ENCODE measurements at places on chromosomes 2 and 18.
A peak's percentile ranks its signal among the peaks of the same experiment; 100 is the strongest.

DNA sequence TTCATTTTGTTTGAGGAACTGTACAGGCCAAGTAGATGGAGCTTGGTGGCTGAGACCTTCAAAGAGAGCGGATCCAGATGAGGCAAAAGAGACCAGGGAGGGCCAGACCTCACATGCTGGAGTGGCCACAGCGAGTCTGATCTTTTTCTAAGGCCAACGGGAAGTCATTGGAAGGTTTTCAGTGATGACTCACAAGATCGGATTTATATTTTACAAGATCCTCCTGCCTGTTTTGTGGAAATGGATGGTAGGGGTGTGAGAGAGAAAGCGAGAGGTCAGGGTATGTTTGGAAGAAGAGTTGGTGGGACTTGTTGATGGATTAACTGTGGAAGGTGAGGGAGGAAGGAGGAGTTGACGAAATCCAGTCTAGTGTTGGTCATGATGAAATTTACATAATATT lies 44.6 kb upstream of the TUBA3D start:
- no peak for DNase-seq

- DNase-seq = peak; percentile 49
These were observed 54.9 kb upstream of the MAP2 start for GRCh38 chr2:209368914-209369313.

DNA sequence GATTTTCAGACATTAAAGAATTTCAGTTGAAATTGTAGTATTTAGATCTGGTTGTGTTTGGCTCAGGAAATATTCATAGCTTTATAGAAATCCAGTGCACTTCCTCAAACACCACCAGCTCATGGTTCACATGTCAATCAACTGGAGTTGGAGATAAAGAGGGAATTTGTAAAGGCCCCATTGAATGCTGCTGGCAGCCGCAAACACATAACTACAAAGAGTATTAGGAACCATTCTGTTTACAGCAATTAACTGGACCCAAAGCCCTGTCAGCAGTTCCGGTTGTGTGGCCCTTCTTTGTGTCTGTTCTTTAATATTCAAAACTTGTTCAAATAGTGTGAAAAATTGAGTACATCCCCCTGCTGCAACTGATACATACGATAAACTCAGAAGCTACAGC lies 107.4 kb upstream of the LRRTM4 start:
- DNase-seq = peak; percentile 6

DNA sequence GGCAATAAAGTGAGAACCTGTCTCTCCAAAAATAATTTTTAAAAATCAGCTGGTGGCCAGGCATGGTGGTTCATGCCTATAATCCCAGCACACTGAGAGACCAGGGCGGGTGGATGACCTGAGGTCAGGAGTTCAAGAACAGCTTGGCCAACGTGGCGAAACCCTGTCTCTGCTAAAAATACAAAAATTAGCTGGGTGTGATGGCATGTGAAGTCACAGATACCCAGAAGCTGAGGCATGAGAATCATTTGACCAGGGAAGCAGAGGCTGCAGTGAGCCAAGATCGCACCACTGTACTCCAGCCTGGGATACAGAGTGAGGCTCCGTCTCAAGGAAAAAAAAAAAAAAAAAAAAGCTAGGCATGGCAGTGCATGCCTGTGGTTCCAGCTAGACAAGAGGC lies 7.4 kb upstream of the GPR75 start:
- no peak for DNase-seq

DNA sequence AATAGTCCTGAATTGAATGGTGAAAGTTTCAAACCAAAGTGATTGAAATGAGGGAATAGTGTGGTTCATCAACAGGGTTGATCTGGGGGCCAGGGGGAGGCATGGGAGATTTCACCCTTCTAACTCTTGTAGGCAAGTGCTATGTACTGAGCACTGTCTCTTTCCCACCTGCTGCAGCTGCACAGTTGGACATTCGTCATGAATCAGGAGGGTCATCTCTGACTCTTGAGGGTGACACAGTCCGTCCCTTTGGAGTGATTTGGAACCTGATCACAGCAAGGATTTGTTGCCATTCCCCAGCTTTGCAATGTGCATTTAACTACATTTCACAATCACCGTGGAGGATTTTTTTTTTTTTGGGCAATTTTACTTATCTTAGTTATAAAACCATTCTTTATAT lies 224.6 kb downstream of the PHLPP1 start:
- DNase-seq = peak; percentile 60

- DNase-seq = peak; percentile 24
These were observed 331.1 kb upstream of the SLC14A2 start for GRCh38 chr18:45284174-45284573.

DNA sequence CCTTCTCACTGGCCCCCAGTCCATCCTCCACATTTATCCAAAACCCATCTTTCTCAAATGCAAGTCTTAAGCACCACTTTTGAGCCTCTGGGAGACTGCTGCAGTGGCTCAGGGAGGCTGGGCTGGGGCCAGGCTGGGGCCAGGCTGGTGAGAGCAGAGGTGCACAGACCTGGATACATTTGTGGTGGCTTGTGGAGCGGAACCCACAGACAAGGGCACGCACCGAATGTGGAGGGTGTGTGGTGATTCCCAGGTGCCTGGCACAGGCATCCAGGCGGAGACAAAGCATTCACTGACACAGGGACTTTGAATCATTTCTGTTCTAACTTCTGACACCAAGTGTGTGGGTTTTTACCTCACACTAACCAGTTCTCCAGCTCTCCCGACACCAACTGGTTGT lies 42.2 kb upstream of the MGAT4A start:
- DNase-seq = no peak

GRCh38 chr2:46976556-46977279 lies 61.1 kb upstream of the MCFD2 start:
- DNase-seq = no peak

DNA sequence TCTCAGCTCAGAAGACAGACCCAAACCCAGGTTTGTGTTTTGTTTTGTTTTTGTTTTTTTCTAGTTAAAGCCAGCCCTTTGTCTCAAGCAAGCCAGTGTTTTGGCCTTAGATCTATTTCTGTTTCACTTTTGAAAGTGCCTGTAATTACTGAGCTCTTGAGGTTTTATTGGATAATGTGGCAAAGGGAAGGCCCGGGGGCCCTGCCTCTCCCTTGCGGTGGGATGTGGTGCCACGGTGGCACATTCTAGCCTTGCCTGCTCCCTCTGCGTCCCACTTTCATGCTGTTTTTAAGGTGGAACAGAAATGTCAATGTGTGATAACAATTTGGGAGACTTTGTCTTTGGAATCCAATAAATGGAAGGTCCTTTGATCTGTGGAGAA lies 2.5 kb downstream of the HPCAL1 start:
- DNase-seq = peak; percentile 83

GRCh38 chr18:62324181-62324828 lies 805 bp upstream of the TNFRSF11A start:
- peak; percentile 86 for DNase-seq

DNA sequence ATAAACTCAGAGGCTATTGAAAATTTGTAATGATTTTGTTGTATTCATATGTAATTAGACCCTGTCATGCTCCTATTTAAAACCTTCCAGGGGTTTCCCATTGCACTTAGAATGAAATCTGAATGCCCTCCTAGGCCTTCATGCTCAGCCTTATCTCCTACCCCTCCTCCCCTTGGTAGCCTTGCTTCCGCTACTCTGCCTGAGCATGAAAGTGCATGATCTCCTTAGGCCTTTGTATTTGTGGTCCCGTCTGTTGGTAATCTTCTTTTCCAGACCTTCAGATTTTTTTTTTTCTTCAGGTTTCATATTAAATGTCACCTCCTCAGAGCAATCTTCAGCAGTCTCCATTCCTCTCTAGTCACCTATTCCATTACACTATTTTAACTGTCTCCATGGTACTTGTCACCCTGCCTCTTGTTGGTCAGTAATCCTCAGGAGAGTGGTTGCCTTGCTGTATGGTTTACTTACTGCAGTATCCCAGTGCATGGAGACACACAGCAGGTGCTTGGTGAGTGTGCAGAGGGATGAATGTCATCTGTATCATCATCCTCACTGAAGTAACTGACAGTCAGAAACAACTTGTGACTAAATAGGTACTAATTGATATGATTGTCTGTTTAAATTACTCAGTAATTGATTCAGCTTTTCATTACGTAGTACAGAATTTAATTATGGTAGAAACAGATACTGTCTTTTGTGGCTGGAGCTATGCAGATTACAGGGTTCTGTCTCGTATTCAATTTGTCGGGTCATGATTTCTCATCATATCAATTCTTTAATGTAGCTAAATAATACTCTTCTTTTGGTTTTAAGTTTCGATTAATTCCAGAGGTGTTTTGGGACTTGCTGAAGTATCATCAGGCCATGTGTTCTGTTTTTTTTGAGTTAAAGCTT lies 63.9 kb downstream of the PHLPP1 start:
- peak; percentile 80 for DNase-seq

DNA sequence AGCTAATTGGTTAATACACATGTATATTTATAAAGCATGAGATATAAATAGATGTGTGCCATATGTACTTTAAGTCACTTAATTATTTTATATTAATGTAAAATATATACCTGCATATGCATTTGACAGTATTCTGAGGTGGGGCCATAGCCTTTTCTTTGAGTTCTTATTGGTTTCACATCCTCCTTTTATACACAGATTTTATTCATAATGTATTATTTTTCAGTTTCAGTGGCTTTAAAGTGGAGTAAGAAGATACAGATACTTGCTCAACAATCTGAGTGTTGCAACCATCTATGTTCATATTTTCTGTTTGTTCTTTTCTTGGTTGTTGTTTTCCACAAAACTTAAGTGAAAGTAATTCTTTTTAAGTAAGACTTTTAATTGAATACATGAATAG lies 436.5 kb downstream of the RND3 start:
- no peak for DNase-seq

DNA sequence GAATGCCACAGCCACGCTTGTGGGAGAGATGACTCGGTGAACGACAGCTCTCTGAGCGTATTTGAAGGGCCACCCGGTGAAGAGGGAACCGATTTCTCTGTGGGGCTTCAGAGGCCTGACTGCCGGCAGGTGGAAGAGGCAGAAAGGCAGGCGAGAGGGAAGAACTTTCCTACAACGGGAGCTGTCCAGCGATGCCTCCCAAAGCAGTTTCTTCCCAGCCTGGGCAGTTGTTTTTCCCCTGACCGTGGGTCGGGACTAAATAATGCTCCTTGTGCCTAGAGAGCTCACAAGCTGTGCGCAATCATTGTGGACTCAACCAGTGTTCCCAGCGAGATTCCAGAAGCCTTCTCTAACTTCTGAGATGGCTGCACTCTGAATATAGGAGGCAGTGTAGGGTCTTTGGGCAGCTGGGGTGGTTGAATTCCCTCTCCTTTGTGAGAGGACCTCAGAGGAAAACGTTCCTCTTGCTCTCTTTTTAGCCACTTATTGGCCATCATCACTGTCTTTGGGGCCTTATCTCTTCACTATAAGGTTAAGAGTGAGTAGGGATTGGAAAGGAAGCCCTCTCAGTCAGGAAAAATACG lies 710 bp downstream of the SEC11C start:
- DNase-seq = peak; percentile 51

DNA sequence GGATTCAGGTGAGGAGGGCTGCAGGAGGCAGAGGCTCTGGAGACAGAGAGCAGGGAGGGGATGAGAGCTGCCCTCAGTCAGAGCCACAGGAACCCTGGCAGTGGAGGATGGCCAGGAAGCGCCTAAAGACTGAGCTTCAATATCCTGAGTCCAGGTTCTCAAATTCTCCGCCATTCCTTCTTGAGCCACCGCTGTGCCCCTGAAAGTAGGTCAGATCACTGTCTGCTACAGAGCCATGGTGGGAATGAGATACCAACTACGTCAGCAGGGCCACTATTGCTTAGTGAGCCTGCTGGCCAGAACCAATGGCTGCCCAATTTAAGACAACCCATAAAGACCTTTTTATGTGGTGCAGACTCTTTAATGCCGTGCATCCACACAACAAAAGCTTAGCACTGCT lies 155.5 kb downstream of the CTIF start:
- DNase-seq = no peak

- DNase-seq = no peak
These were observed 33.4 kb upstream of the HPCAL1 start for GRCh38 chr2:10269291-10269690.

GRCh38 chr2:202918860-202919259 lies 6.8 kb downstream of the CARF start:
- DNase-seq = no peak

DNA sequence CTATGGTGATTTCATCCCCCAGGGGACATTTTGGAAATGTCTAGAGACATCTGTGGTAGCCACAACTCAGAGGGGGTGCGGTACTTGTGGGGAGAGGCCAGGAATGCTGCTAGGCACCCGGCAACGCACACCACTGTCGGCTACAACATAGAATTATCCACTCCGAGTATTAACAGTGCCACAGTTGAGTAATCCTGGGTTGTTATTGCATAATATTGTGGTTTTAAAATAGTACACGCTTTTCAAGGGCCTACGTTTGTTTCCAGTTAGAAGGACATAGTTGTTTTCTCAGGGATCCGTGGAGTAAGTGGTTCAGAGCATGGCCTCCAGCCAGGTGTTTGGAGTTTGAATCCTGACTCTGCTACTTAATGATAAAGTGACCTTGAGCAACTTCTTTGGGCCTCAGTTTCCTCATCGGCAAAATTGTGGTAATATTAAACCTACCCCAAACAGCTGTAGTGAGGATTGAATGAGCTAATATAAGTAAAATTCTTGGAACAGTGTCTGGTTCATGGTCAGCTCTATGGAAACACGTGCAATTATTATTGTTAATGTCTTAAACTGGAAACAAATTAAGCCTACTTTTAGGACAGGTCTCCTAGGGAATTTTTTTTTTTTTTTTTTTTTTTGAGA lies 24.5 kb downstream of the CYP27A1 start:
- peak; percentile 97 for DNase-seq

- no peak for DNase-seq
These were observed 349.4 kb upstream of the POU3F3 start for GRCh38 chr2:104504331-104505073.

DNA sequence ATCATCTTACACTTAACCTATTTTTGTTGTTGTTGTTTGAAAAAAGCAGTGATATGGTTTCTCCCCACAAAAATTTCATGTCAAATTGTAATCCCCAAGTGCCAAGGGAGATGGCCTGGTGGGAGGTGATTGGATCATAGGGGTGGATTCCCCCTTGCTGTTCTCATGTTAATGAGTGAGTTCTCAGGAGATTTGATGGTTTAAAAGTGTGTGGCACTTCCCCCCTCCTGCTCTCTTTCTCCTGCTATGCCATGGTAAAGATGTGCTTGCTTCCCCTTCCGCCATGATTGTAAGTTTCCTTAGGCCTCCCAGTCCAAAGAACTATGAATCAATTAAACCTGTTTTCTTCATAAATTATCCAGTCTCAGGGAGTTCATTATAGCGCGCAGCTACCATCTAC lies 1362.7 kb upstream of the FAM98A start:
- no peak for DNase-seq

GRCh38 chr18:68177807-68178702 lies 536.9 kb downstream of the TMX3 start:
- DNase-seq = peak; percentile 54

GRCh38 chr2:219464286-219465032 lies 29.8 kb downstream of the SPEG start:
- no peak for DNase-seq

All from OCI-M1 (cell line).